ENCODE measurements at places on chromosomes 2 and 18.

DNA sequence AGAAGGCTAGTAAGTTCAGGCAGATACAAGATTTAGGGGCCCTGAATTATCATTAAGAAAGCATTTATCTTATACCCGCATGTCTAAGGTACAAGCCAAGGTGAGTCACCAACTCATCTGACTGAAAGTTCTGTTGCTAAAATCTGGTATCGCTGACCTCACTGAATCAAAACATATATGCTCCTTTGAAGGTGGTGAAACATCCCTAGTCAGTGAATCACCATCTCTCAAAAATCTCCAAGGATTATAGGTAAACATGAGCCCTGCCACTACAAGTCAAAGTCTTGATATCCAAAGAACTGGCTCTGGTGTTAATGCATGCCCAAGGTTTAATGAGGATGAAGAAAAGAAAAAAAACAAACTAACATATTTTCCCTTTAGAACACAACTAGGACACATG, 43.5 kb downstream of the IRS1 start:
- DNase-seq = no peak

DNA sequence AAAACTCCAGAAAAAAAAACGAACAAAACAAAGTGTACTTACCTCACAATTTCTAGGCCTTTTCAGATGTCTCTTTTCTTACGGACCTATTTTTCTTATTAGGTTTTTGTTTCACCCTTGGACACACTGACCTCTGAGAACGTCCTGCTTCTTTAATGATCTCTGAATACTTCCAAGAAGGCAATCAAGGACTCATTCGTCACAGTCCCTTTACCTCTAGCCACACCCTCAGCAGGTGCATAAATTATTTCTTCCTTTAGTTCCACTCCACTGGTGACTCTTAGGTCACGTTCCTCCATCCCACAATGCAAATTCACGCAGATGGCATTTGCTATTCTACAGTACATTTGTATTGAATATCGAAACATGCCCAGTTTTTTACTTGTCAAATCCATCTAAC, 21.9 kb downstream of the PELI1 start:
- DNase-seq = no peak

DNA sequence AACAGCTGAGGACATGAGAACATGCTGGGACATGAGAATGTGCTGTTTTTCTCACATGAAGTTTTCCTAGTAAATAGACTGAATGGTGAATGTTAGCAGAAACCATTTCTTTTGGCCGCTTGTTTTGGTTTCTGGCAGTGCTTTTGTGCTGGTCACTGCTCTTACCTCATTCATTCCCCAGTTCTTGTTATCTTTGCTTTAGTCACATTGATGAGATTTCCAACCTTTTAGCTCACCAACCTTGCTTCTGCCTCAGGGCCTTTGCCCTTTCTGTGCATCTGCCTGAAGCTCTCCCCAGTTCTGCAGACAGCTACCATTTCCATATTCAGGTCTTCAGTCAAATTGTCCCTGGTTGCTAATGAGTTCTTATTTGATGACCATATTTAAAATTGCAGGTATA, 91.6 kb downstream of the PTPRM start:
- DNase-seq = no peak

DNA sequence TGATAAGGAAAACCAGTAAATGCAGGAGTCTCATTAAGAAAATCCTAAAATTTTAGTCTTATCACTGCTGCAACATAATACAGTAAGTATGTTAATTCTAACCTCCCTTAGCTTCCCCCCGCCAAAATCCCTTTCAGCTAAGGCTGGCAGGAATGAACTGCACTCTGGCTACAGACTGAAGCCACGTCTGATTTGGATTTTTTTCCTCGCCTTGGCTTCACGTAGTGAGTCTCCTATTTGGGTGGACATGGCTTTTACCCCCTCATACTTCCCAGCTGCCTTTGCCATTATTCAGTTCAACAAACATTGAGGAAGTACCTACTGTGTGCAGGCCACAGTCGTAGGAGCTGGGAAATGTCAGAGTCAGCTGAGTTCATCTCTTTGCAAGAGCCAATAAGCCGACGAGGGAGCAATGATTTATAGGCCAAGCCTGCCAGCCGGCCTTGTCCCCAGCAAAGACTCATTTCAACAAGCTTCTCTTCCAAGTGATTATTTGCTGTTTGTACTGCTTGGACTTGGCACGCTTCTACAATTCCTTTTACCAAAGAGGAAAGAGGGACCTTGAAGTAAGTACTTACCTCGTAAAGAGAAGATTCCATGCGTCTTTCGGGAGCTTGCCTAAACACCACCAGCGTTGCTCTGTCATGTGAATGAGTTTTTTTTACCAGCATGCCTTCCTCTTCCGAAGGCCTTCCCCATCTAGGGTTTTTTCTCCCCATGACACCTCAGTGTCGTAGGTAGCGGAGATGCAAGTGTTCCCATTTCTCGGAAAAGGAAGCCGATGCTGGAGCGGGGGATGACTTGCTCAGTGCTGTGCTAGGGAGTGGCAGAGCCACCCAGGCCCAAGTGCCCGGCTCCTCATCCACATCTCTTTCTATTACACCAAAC, 138.6 kb downstream of the KLHL29 start:
- no peak for DNase-seq

DNA sequence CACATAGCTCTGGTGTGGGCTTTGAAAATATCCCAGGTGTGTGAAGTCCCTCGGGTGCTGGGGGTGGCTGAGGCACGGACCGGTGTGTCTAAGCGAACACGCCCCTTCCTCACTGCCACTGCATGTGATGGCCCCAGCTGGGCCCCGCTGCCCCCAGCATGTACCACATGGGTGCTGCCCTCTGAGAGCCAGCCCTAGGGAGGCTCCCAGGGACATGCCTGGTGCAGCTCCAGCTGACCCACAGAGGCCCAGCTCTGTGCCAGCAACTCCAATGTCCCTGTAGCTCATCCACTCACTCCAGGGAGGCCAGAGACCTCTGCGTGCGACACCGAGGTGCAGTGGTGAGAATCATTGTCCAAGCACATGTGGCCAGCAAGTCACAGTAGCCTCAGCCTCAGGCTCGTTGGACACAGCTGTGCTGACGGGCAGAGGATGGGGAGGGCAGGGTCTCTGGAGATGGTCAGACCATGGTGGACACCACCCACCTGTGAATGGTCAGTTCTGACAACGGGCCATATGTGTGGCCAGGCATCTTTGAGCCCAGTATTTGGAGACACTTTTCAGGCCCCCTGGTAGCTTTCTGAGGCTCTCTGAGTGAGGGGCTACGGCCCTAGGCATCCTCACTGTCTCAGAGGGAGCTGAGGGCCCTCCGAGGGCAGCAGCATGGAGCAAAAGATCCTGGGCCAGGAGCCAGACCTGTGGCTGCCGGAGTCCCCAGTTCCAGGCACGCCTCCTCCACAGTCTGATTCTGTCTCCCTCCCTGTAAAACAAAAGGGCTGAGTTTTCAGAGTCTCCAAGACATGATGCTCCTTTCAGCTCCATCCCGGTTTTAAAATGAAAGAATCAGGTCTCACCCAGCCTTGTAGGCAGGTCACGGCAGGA, 220.7 kb downstream of the NDUFA10 start:
- DNase-seq = no peak

GRCh38 chr2:69304656-69305055, 82.4 kb downstream of the GFPT1 start:
- DNase-seq = no peak

GRCh38 chr2:9737053-9737875, 106.0 kb upstream of the TAF1B start:
- DNase-seq = no peak

DNA sequence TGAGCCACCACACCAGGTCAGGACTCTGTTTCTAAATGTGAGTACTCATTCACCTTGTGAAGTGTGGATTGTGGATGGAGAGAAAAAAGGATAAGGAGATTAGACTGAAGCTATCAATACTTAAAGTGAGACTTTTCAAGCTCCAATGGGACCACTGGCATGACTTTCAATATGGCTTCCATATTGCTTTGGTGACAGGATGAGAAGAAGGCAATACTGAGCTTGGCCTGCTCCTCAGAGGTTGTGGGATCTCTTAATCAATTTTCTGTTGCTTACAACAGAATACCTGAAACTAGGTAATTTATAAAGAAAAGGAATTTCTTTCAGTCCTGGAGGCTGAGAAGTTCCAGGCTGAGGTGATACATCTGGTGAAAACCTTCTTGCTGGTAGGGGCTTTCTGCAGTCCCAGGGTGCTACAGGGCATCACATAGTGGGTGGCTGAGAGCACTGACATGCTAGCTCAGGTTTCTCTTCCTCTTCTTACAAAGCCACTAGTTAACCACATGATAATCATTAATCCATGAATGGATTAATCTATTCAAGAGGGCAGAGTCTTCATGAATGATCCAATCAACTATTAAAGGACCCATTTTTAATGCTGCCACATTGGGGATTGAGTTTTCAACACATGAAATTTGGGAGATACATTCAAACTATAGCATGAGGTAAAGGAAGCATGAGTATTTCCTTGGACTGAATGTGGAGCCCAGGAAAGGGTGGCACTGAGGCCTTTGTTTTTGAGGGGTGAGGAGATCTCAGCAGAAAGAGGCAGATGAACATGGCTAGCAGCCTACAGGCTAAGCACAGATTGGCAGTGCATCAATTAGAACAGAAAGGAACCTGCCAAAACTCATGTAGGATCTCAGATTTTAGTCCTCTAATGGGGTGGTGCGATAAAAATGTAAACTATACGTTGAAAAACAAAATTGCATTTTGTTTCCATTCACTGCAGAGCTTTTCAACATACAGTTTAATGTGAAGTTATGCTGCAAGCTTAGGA, 274.5 kb downstream of the PIK3C3 start:
- DNase-seq = no peak

GRCh38 chr18:56200381-56200911, 437.9 kb downstream of the TXNL1 start:
- no peak for DNase-seq

DNA sequence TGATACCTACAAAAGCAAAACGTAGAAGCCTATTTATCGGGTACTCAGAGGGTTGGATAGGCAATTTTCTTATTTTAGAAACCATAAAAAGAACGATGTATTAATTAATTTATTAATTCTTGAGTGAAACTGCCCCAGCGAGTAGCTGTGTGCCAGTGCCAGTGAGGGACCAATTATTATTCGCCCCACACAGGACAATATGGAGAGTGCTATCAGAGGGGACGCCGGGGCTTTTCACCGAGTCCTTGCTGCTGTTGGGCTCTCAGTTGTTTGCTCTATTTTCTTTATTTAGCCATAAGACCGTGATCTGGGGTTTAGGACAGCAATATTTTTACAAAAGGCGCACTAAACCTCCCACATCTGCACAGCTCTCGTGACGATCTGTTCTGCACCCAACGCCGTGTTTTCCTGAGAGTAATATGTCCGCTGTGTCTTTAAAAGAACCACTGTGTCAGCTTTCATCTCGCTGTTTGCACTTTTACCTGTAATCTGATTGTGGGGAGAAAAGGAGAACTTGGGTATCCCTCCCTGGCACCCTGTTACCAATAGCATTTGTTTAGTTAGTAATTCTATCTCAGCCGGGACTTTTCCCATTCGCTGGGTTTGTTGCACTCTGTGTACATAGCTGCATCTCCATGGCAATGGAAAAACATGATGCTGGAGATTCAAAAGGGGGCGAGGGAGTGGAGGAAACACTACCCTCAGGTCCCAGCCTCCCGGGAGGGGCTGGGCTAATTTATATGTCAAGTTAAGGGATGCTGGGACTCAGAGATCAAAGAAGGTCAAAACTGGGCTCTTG, 30.1 kb upstream of the ZNF516 start:
- DNase-seq = peak; percentile 89

DNA sequence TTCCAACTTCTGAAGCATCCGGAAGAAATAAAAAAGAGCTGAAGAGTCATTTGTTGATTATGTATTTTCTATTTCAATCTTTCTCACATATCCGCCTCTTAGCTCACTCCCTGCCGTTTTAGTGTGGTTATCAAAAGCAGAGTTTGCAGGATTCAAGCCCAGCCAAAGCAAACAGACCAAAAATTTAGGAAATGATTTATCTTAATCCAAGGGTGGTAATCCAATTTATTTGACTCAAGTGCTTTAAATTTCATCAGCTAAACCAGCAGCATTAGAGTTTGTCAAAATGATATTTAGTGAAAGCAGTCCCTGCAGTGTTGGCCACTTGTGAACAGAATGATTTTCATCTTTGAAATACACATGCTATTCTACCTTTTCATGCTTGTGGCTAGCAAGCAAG, 129.3 kb upstream of the CCDC68 start:
- DNase-seq = no peak

DNA sequence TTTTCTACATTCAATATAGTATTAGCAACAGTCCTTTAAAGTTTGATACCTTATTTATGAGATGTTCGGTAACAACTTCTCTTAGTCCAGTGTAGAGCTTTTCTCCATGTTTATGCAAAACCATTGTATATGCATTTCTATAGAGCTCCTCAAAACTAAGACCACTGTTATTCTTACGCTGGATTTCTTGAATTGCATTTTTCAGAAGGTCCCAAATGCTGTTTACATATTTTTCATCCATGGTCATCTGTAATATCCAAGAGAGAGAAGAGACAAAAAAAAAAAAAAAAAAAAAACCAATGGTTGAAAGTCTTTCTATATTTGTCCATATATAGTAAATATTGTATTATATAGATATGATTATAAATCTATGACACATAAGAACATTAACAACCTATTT, 27.6 kb downstream of the CUL3 start:
- DNase-seq = no peak

DNA sequence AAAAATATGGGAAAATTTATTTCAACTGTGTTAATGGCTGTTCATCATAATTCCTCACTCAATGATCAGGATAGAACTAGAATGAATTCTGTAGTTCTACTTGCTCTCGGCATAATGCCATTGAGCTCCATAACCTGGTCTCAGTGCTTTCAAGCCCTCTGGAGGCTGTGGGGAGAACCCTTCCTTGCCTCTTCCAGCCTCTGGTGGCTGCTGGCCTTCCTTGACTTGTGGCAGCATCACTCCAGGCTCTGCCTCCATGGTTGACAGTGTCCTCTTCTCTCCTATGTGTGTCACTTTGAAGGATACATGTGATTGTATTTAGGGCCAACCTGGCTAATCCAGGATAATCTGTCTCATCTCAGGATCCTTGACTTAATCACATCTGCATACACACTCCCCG, 26.9 kb upstream of the CABYR start:
- no peak for DNase-seq

DNA sequence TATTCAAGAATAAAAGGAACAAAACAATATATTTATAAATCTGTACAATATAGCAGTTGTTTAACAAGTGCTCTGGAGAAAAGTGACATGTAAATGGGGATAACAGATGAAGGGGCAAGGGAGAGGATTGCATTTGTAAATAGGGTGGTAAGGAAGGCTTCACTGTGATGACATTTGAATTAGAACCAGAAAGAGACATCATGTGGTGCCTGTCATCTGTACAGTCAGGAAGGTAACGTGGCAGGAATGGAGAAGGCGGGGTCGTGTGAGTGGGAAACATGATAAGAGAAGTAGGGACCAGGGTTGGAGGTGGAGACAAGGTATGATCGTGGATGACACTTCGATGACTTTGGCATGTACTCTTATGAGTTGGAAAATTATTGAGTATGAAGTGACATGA, 1393.6 kb upstream of the NXPH2 start:
- no peak for DNase-seq

GRCh38 chr2:143875295-143876233, 644.4 kb downstream of the ZEB2 start:
- no peak for DNase-seq

- DNase-seq = no peak
Observed at GRCh38 chr18:49525981-49526380, 35.9 kb upstream of the LIPG start.

GRCh38 chr2:224293976-224294375, 107.9 kb downstream of the FAM124B start:
- DNase-seq = no peak

Data from muscle of arm (tissue), 14 donors.